ENCODE measurements at places on chromosomes 3 and 15.

- peak; percentile 72 for DNase-seq
These were observed 165.8 kb downstream of the MECOM start for GRCh38 chr3:169497567-169498257.

GRCh38 chr15:32867313-32867626 is 149.5 kb downstream of the GREM1 start:
- DNase-seq: peak; percentile 92

DNA sequence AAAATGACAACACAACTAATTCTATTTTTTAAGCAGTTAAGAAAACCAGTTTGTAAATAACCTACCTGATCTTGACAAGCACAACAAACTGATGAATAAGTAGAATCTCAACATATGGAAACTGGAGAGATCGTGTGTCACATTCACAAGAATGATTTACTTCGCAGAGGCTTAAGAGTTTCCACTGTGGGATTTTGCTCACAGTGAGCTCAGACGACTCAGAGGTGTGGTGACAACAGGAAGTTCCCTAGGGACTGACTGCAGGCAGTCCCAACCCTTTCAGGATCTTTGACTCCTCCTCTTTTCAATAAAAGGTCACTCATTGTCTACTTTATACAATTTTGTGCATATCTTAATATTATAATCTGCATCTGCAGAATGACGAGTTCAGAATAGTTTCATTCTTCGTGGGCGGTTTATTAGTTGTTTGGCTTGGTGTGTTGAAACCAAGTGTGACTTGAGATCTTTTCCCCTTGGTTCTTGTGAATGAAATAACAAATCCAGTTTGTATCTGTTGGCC is at the start of gene LIPH:
Gene LIPH (minus strand): TSS at position 231 of the 520 bp plus-strand sequence. CDS start 117 bp downstream, at position 114.
- DNase-seq: peak; percentile 35

DNA sequence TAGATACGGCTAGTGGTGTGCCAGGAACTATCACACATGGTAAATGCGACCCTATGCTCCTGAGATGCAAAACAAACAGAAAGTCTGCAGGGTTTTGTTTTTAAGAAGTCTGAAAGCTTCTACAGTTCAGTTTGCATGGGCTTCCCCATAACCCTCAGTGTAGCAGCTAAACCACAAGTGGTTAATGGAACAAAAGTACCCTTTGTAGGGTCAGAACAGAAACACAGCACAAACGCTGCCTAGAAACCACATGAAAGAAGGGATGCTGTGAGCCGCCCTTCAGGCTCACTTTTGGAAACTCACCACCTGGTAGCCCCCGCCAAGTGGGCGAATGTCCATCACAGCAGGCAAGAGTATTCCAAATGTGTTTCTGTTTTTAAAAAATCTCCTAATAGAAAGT is 46.2 kb downstream of the CTDSPL start:
- DNase-seq: no peak

DNA sequence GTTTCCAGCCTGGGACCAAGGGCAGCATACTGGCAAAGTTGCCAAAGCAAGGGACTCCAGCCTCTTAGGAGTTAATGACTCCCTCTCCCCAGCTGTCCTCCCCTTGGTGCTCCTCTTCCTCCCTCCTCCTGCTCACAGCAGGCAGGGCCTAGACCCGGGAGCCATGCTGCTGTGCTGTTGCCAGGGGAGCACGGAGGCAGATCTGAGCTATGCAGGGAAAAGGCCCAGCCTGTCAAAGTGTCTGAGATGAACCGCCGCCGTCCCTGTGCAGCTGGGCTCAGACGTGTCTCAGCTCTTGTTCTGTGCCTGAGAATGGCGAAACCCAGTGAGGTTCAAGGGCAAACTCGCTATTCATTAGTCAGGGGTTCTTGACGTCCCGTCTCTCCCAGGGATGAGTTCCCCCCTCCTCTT is 60.8 kb upstream of the POLG start:
- DNase-seq: no peak

GRCh38 chr3:184593220-184593927 is 31.8 kb downstream of the EPHB3 start:
- no peak for DNase-seq

DNA sequence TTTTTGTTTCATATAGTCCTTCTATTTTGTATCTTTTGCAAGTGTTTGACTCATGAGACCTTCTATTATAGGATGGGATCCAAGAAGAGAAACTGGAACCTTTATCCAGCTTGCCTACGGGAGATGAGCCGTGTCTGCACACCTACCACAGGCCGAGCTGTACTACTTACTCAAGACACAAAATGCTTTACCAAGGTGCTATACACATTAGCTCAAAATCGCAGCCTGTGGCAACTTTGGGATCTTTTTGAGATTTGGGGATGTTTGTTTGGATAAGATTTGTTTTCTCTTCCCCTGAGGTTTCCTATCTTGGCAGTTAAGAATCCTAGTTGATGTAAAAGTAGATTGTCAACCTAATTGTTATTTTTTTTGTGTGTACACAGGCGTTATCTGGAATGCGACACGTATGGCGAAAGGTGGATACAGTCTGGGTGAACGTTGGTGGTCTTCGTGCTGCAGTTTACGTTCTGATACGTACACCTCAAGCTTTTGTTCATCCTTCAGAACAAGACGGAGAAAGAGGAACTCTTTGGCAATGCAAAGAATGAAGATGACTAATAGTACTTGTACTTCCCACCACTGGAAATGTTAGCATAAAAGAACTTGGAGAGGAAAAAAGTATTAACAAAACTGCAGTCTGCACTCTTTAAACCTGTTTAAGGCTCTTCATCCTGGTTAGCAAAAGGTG is 13.1 kb upstream of the SETD5 start:
- DNase-seq: peak; percentile 35

DNA sequence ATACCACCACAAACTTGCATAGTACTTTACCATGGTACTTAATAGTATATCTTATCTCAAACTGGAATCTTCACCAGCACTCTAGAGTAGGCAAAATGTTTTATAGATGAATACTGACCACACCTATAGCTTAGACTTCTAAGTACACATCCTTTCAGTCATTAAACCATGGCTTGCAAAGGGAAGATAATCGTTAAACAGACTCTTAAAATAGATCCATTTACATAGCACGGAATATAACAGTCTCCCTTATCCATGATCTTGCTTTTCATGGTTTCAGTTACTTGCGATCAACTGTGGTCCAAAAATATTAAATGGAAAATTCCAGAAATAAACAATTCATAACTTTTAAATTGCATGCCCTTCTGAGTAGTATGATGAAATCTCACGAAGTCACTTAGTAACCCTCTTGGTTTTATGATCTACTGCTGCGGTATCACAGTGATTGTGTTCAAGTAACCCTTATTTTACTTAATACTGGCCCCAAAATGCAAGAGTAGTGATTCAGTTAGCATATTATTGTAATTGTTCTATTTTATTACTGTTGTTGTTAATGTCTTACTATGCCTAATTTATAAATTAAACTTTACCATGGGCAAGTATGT is 111.4 kb downstream of the HERC1 start:
- DNase-seq: no peak

GRCh38 chr3:72679540-72680198 is 168.6 kb downstream of the SHQ1 start:
- DNase-seq: peak; percentile 61

DNA sequence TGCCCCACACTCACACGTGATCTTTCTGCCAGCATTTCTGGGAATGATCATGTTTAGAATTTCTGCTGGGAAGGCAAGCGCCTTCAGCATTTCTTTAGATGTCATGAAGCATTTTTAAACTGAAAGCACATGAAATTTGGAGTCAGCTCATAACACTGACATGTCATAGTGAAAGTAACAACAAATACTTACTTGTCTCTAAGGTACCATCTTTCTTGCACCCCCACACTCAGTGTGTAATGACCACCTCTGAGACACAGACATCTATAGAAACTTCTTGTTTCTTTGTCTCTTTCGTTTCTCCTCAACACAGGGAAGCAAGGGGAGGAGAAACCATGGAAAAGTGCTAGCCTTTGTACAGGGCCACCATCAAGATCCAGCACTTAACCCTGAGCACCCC is 171.7 kb downstream of the RORA start:
- DNase-seq: no peak

DNA sequence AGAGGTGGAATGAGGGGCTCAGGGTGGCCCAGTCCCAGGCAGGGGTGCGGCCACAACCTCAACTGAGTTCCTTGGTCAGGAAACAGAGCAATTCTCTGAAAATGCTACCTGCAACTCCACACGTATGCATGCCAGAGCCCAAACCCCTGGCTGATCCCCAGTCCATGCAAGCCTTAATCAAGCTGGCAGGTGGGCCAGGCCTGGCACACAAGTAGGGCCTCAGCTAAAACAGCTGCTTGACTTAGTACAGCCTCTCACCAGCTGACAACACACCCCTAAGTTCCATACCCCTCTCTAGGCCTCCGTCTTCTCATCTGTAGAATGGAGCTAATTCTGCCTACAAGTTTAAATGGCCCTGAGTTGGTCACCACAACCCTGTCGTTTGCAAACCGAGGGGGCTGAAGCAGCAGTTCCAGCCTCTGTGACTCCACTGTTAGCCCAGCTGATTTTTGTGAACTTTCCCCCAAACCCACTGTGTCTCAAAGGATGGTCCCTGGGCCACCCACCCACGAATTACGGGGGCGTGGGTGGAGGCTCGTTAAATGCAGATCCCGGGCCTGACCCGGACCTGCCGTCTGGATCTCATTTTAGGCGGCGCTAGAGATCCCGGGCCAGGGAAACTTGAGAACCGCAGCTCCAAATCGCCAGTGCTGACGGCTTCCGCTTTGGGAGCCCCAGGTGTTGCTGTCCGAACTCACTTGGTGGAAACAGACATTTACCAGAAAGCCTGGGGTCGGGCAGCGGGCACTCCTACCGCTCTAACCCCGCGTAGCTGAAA is 927 bp downstream of the CHDH start:
- DNase-seq: peak; percentile 29

DNA sequence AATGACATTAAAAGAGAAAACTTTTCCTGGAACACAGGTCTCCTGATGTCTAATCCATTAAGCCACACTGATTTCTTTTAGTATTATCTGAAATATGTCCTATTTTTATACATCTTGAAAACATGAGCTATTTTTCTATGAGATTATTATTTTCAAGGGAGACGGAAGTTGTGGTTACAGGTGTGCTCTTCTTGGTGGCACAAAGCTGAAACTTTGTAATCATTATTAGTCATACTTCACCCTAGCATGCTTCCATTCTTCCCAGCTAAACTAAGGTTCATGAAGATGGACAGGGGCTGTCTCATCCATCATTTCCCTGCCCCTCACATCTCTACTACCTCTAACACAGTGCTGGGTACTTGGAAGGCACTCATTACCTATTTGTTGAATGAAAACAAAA is 85.6 kb upstream of the POU1F1 start:
- DNase-seq: no peak

DNA sequence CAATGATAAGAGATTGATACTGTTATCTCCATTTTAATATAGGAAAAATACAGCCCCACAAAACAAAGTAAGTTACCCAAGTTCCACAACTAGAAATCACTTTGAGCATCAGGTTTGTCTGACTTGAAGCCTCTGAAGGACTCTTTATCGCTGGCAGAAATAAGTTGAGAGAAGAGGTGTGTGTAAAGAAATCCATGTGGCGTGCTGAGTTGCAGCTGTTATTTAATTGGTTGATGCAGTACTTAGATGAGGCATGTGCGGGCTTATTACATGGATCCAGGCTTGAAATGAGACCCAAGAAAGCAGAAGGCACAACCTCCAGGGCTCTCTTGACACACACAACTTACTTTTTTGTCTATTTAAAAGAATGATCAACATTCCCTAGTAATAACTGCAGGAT is 221.3 kb downstream of the PDZRN3 start:
- no peak for DNase-seq

DNA sequence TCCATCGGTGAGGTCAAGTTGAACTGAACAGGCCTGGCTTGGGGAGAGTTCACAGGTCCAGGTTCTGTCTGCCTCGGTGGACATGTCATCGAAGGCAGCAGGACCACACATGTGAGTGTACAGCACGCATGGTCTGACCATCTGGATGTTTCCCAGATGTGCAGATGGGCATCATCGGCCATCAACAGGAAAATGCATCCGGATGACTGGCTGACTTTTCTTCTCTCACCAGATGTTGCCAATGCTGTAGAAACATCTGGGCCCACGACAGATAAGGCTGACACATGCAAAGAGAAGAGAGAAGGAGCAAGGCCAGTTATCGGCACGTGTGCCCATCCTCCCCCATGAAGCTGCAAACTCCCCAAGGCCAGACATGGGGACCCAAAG is 45.1 kb downstream of the NOX5 start:
- no peak for DNase-seq

GRCh38 chr15:63476229-63476632 is 28.2 kb upstream of the USP3 start:
- peak; percentile 98 for DNase-seq

DNA sequence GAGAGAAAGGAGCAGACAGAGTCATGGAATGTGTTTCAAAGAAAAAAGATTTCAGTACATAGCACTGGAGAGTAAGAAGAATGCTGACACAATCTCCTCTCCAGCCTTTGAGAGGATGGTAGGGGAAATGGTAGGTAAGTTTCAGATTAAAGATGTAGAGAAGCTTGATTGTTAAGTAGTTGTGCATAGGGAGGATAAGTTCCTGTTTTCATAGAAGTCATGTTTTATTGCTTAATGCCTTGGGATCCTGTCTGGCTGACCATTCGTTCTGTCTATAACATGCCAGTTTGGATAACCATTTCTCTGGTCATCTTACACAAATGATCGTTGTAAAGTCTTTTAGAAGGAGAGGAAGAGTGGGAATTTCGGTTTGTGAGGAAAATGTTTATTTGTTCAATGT is 95.7 kb upstream of the IGSF10 start:
- no peak for DNase-seq

- no peak for DNase-seq
These were observed 94.5 kb downstream of the ADAMTS9 start for GRCh38 chr3:64593350-64593749.

DNA sequence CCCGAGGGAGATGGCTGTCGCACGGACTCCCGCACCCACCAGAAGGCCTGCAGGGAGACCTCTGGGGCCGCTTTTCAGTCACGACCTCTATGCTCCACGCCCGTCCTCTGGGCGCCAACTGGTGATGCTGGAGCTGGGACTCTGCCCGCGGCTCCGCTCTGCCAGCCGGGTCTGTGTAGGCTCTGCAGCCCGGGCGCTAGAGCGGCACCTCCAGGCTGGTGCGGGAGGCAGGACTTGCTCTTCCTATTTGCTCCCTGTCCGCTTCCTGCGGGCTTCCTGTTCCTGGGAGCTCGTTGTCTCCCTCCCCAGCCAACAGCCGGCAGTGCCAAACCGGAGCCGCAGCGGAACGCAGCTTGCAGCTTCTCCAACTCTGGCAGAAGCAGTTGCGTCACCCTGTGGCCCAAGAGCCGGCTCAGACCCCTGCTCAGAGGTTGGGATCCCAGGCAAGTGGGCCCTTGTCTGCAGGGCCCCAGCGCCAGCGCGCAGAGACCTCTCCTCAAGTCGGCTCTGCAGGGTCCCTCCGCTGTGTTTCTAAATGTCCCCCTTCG is 285.9 kb downstream of the XXYLT1 start:
- peak; percentile 33 for DNase-seq

- no peak for DNase-seq
These were observed 26.8 kb downstream of the SERPINI1 start for GRCh38 chr3:167762296-167762695.

DNA sequence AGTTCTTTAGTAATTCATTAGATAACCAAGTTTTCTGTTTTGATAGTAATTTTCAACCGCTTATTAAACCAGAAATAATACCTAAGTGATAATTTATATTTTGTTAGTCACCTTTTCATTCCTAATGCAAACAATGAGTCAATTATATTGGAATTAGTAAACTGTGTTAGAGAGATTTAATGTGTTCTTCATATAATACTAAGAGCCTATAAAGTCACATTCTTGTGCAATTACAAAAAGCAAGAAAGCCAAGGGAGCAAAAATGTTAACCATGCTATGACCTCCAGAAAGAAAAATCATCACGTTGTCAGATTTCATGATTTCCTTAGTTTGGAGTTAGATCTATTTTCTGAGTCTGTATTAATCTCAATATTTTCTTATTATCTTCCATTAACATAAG is 108.8 kb upstream of the SAMMSON start:
- DNase-seq: peak; percentile 47
